ENCODE measurements at places on chromosomes 11 and 22. TPM values are rescaled to one million over a fixed set of nuclear protein-coding genes. Genes with fewer than 3 reads are reported as not detected.
A peak's percentile ranks its signal among the peaks of the same experiment; 100 is the strongest.

DNA sequence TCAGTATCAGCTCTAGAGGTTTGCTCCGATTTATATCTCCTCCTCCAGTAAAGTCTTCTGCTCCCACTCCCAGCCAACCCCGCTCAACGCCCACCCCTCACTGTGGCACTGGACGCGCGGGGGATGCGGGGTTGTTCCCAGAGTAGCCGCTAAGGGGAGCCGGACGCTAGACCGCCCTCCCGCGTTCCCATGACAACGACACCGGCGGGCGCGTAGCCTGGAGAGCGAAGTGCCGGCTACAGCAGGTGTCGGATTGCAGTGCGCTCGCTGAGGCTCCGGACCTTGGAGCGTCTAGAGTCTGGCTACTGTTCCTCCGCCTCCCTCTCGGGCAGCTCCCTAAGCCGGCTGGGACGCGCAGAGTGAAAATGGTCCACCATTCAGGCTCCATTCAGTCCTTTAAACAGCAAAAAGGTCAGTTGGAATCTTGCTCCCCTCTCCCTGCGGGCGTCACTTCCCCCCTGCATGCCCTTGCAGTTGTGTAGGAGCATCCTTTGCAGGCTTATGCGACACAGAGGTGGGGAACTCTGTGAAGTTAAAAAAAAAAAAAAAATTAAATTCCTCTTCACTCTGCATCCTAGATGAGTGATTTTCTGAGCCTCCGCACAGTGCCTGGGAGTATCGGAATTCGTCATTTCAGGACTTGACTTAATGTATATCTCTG lies at the start of gene ANO3:
Gene ANO3, plus strand, starts transcription at position 220 of the 661 bp plus-strand sequence. Its CDS starts 146 bp downstream, at position 366.
- peak; percentile 30 for DNase-seq

- no peak for DNase-seq
Measured at GRCh38 chr22:22700631-22701030, 56.2 kb downstream of the GGTLC2 start.

Gene KREMEN1
- 7.4 TPM for polyA plus RNA-seq

DNA sequence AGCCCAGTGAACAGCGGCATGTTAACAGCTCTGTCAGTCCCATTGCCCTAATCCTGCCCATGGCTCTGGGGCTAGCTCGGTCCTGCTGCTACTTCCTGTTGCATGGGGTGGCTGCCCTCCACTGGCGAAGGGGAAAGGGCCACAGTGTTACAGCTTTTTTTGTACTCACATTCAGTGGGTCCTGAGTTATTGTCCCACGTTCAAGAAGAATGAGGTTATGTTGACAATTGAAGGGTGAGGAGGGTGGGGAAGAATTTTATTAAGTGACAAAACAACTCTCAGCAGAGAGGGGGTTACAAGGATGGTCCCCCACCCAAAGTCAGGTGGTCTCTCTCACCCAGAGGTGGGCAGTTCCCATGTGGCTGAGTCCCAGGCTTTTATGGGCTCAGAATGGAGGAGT lies 17.7 kb upstream of the MS4A7 start:
- no peak for DNase-seq

DNA sequence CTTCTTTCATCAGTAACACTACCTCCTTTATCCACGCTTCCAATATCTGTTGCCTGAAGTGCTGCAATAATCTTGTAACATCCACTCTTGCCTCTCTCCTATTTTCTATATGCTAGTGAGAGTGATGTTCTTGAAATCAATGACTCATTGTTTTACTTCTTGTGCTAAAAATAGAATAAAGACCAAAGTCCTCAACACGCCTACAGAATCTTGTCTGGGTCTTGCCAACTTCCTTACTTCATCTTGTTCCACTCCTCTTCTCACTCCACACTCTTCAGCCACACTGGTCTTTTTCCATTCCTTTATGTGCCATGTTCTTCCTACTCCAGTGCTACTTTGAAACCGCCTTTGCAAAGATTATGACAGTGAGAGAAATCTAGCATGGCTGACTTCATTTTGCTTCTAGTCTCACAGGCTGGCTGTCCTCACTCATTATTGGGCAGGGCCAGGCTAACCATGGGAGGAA lies 136.4 kb downstream of the CCDC81 start:
- DNase-seq = no peak

DNA sequence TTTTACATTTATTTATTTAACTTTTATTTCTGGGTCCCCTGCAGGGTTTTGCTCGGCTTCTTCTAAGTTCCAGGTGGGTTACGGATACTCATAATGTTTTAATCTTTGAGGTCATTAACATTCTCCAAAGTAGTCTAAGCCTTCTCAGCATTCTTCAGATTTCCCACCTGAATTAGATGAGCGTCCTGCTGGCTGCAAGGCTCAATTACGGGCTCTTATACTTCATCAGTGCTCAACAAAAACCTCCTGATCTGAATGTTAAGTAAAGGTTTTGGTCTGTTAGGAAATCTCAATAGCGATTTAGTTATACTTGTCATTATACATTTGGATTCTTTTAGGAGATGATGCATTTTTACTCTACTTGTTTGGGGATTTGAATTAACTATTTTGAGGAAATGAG lies 27.3 kb upstream of the NFRKB start:
- DNase-seq = no peak

GRCh38 chr11:100687630-100688395 lies 725 bp downstream of the ARHGAP42 start:
- DNase-seq = peak; percentile 66

DNA sequence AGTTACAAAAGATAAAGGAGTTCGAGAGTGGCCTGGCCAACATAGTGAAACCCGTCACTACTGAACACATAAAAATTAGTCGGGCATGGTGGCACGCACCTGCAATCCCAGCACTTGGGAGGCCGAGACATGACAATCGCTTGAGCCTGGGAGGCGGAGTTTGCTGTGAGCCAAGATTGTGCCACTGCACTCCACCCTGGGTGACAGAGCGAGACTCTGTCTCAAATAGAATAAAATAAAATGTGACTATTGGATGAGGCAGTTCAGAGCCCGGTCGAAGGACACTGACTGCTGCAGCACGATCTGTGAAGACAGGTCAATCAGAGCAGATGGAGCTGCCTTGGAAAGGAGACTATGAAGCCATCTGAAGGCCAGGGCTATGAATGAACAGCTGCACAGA lies 37.7 kb upstream of the ANO1 start:
- no peak for DNase-seq

GRCh38 chr11:31680770-31681169 lies 130.4 kb downstream of the PAX6 start:
- no peak for DNase-seq

Gene TEX12
- polyA plus RNA-seq = not detected

Gene KMT5B
- 25.0 TPM for polyA plus RNA-seq

Gene OR8A1
- not detected for polyA plus RNA-seq

Gene ZC3H12C
- polyA plus RNA-seq = 3.1 TPM

Gene PARVG
- 3.2 TPM for polyA plus RNA-seq

DNA sequence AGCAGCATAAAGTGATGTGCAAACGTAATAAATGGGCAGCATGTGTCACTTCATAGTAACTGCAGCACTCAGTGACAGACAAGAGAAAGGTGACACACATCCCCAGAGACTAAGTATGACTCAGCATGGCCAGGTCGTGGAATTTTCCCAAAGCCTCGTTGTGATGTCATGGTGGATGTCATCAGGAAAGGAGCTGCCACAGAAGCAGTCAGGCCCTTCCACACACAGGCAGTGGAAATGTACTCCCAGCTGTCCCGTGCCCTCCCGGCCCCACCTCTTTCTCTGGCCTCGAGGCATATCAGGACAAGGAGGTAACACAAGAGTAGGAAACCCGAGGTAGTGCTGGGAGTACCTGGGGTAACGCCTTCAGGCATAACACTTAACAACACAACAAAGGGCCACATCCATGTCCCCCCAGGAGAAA lies 8.1 kb downstream of the PC start:
- no peak for DNase-seq

Gene TREH
- polyA plus RNA-seq = 0.83 TPM

Gene TUBA8
- polyA plus RNA-seq = 138 TPM

Gene MS4A15
- polyA plus RNA-seq = not detected

DNA sequence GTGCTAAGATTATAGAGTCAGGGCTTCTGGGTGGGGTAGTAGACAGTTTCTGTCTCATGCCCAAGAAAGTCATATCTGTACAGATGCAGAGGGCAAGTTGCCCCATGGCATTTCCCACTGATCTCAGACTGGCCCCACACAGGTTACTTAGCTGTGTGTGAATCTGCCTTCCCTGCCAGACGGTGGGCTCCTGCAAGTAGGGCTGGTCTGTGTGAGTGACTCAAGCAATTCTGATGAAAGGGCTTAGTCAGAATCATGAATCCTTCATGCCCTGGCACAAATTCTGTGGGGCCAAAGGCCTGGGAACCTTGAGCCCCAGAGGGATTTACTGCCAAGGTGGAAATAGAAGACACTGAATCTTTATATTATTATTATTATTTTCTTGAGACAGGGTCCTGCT lies 30.4 kb downstream of the USH1C start:
- no peak for DNase-seq

GRCh38 chr11:62573006-62573591 lies 592 bp downstream of the EEF1G start:
- DNase-seq = no peak

- DNase-seq = no peak
Measured at GRCh38 chr11:75954039-75954438, 139.0 kb downstream of the UVRAG start.

Gene KRTAP5-2
- polyA plus RNA-seq = 0.04 TPM

- peak; percentile 90 for DNase-seq
Measured at GRCh38 chr22:38490915-38491314, 15.2 kb downstream of the DDX17 start.

GRCh38 chr22:19815823-19816290 lies 38.8 kb downstream of the GNB1L start:
- no peak for DNase-seq

GRCh38 chr11:126466236-126467045 lies 111.0 kb downstream of the ST3GAL4 start:
- DNase-seq = no peak

DNA sequence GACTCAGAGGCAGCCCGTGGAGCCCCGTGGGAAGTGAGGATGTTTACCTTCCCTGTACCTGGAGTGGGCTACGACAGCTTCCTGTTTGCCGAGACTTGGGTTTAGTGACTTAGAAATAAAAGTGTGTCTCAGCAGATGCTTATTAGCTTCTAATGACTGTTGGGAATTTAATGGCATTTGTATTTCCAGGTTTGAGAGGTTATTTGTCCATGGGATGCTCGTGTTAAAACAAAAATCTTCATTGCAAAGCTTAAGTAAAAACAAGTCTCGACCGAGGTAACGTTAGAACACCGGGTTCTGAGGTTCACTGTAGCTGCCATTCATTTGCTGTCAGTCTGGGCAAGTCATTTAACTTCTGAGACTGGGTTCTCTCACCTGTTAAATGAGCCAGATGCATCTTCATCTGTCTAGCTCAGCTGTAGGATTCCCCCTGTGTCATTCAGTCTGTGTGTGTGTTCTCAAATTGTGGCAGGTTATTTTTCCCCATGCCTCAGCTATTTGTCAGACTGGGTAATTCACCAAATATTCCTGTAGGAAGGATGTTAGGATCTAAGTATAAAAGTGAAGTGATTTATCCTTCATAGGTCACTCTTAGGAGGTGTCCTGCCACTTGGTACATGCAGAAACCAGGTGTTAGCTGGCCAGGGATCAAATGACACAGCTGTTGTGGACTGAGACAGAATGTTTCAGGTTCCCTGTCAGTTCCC lies 791 bp downstream of the EI24 start:
- DNase-seq = no peak

Gene PIK3IP1
- 3.7 TPM for polyA plus RNA-seq

GRCh38 chr22:45455621-45456020 lies 42.1 kb downstream of the RIBC2 start:
- DNase-seq = no peak

DNA sequence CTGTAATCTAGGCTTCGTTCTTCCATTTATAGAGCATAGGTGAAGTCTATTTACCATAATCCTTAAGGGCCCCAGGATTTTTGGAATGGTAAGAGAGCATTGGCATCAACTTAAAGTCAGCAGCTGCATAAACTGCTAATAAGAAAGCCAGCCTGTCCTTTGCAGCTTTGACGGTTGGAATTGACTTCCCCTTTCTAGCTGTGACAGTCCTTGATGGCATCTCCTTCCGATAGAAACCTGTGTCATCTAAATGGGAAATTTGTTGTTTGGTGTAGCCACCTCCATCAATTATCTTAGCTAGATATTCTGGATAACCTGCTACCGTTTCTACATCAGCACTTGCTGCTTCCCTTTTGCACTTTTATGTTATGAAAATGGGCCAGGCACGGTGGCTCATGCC lies 58.0 kb upstream of the GLYATL1B start:
- no peak for DNase-seq

Data from heart right ventricle (tissue), 16 donors.